NCI-H1436 treated with DMSO at 0.1 percent for 48 hours (cell line): ENCODE measurements at places on chromosomes 11 and 22.

DNA sequence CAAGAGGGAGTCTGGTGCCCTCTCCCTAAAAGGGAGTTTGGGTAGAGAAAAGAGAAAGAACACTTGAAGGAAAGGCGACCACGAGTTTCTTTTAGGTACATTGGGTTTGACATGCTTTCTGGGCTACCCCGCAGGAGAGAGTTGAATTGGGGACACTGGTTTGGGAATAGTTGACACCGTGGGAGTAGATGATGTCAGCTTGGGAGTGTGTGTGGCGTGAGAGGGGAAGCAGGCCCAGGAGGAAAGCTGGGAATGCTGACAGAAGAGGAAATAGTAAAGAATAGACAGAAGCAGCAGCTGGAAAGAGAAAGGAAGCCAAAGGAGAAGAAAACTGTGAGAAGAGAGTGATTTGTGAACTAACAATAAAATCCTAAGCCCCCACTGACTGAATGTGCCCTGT lies 442.9 kb downstream of the DYNC2H1 start:
- no peak for DNase-seq

GRCh38 chr11:35763765-35764164 lies 101.2 kb downstream of the TRIM44 start:
- no peak for DNase-seq

- no peak for DNase-seq
Measured at GRCh38 chr11:45264839-45265515, 21.2 kb downstream of the SYT13 start.

DNA sequence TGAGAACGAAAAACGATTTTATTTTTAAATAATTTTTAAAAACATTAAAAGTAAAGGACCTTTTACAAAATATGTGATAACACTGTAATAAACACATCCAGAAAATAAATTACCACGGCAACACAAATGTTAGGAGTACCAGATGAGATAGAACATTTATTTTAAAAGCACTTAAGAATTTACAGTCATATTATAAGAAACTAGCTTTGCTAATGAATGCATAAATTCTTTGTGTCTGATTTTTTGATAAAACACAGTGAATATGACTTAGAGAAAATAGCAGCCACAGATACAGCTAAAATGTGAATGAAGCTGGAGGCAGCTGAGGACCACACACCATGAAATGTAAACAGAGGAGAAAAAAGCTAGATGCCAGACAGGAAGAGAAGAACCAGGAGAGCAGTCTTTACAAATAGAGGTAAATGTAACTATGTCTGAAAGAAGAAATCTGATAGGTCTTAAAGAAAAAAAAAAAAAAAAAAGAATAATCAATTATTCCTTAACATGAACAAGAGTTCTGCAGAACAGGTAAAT lies 14.6 kb downstream of the CCDC34 start:
- DNase-seq, result no peak

DNA sequence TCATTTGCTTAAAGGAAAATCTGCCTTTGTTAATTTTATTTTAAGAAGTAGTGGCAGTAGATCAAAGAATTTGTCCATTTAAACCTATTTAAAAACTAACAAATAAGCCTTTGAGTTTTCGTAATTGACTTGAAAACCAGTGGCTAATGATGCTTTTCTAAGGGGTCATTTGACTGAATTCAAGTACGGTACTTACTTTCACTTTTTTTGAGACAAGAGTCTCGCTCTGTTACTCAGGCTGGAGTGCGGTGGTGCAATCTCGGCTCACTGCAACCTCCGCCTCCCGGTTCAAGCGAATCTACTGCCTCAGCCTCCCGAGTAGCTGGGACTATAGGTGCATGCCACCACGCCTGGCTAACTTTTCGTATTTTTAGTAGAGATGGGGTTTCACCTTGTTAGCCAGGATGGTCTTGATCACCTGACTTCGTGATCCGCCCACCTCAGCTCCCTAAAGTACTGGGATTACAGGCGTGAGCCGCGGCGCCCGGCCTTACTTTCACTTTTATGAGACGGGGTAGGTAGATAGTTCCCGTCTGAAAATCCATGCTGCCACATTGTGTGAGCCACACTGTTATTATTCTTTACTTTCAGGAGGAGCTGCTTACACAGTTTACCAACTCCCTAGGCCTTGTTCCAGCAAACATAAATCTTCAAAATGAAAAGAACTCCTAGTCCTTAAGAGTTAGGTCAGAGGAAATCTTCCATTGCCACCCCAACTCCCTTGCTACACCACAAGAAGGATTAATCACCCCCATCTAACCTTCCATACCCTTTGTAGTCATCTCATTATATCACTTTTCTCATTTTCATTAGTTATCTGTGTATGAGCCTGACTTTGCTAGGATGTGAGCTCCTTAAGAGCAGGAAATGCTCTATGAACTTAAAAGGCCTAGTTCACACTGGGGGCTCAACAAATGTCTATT lies 926.6 kb upstream of the CCDC90B start:
- no peak for DNase-seq

DNA sequence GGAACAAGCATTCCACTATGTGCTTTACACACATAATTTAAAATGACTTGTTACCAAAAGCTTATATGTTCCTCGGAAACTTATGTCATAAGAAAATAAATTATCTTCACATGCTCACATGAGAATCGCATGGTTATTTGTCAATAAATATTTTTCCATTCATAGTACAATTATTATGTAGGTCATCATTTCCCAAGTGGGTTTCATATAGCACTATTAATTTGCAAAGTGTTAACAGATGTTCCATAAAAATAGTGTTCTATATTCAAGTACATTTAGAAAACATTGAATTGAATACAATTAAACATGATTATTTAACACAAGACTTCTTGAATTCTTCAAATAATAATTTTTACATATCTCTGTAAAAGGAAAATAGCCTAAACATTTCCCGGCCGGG lies 23.9 kb downstream of the LRRC4C start:
- no peak for DNase-seq

DNA sequence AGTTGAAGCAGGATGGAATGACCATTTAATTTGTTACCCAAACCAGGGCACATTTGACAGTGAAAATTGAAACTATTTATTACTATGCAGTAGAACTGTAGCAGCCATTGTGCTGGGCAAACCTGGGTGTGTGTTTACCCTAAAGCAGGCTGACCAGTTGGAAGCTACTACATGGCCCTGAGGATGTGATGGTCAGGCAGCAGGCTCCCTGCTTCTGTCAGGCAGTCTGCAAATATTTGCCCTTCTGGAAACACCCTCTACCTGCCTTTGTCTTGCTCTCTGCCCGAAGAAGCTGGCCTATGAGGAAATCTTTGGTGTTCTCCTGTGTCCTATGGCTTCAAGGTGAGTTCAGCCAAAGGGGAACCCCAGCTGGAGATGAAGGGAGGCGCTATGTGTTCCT lies 600.1 kb upstream of the KIRREL3 start:
- DNase-seq, result no peak

- DNase-seq, result no peak
Measured at GRCh38 chr11:112159098-112160065, 4.5 kb downstream of the IL18 start.

- DNase-seq, result no peak
Measured at GRCh38 chr22:24433001-24433827, 5.8 kb downstream of the ADORA2A start.

- DNase-seq, result no peak
Measured at GRCh38 chr11:92383430-92383829, 158.8 kb downstream of the FAT3 start.

GRCh38 chr11:86933891-86934581 lies 21.2 kb downstream of the FZD4 start:
- no peak for DNase-seq

- DNase-seq, result no peak
Measured at GRCh38 chr11:27545946-27546345, 39.4 kb upstream of the LIN7C start.

DNA sequence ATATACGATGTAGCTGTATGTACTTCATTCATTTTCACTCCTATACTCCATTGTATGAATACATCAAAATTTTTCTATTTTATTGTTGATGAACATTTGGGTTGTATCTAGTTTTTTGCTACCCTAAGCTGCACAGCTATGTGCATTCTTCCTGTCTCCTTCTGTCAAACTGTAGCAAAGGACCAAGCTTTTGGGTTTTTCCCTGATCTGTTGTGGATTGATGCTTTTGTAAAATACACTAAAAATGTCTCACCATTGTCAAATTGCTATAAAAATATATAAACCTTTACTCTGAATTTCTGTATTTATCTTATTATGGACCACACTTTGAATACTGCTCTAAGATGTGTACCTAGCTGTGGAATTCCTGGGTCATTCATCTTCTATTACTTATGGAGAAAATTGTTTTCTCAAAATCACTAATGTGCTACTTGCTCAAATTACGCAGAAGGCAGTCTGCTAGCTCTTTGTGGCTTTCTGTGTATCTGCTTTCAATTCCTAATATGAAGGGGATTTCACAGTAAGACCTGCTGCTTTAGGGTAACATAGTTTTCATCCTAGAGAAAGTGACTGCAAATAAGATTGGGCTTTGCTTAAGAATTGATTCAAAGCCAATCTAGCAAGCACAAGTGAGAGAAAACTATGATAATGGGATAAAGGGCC lies 123.4 kb downstream of the CYP2R1 start:
- no peak for DNase-seq

DNA sequence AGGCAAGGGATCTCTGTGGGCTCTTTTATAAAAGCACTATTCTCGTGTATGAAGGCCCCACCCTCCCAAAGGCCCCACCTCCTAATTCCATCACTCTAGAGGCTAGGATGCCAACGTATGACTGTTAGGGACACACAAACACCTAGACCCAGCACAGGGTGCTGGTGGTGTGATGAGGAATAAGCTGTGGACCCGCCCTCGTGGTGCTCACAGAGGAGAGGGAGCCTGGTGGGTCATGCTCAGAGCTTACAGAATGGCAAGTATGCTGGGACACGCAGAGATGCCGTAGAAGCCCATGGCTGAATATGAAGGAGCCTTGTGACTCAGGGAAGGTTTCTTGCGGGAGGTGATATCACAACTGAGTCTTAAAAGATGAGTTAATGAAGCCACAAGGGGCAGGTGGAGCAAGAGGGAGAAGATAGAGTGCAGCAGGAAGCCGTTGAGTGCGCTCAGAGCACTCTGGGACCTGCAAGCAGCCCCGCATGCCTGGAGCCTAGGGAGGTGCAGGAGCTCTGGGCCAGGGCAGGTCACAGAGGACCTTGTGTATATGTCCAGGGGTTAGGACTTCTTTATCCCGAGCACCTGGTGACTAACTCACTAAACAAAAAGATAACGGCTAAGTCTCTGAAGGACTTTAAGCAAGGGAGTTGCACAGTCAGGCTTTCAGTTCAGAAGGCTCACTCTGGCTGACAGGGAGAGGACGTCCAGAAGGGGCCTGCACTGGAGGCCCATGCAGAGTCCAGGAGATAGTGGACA lies 160.9 kb downstream of the TRIM29 start:
- no peak for DNase-seq

DNA sequence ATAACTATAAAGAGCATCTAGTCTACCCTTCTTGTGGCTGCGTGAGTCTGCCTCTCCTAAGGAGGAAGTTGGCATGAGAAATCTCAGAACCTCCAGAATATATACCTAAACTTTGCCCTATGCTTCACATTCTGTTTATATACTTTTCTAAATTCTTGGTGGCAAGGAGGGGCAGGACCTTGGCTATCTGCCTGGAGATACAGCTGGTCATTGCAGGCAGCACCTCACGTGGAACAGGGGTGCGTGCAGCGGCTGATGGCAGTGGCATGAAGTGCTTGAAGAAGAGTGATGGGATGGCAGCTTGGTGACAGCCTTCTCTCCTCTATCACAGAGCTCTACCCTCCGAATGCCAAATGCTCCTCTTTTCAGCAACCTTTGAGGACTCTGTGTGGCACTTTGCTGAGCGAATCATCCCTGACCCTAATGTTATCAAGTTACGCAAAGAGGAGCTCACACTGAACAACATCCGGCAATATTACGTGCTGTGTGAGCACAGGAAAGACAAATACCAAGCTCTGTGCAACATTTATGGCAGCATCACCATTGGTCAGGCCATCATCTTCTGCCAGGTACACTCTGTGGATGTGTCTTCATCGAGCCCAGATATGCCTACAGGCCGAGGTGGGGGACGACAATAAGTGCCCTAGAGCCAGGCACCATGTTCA lies 12.5 kb downstream of the DDX25 start:
- no peak for DNase-seq

DNA sequence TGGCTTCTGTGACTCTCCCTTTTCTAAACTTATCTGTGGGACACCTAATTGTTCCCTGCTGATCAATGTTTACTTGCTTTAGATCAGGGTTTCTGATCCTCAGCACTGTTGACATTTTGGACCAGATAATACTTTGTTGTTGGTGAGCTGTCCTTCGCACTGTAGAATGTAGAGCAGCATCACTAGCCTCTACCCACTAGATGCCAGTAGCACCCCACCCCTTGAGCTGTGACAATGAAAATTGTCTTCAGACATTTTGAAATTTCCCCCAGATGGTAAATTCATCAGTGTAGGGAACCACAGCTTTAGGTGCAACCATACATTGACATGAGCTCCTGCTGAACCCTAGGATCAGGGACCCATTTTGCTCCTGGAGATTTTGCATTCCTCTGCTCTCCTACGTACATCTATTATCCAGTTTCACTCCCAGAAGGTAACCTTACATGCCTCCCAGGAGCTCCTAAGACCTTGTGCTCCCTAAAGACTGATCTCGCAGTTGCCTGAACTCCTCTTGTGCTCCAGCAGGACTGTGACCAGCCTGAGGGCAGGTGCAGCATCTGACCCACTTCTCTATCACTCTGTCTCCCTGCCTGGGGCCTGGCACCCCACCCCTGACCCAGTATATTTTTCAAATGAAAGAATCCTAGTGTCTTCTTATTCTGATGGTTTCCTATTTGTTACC lies 107.8 kb downstream of the FAR1 start:
- DNase-seq, result no peak

DNA sequence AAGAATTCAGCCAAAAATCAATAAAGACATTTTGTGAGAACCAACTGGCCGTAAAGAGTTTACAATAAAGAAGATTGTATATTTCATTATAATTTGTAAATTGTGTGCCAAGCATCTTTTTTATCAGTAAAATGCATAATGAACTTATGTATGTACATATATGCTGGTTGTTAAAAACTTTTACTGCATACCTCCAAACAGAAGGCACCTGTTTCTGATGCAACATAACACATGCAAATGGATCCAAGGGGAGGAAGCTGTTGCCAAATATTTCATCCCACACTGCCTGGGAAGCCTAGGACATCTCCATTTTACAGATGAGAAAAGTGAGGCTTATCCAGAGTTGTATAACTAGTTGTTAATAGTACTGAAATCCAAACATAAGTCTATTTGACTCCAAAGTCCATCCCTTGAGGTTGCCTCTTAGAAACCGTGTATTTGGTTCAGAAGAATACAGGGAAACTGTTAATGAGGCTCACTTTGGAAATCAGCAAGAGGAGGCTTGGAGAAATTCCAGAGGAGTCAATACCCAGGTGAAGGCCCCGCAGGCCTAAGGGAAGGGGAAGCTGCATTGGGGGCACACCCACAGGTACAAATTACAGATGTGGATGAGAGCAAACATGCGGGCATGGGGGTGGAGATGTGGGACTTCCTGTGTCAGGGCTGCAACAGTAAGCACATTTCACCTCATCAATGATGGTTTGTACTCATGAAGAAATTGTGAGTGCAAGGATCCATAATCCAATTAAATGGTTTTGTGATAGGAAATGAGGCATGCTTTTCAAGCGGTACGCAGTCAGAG lies 51.1 kb downstream of the RCN1 start:
- DNase-seq, result no peak

- no peak for DNase-seq
Measured at GRCh38 chr11:44505581-44506054, 59.8 kb upstream of the CD82 start.
